ENCODE measurements at places on chromosomes 13 and 19.

DNA sequence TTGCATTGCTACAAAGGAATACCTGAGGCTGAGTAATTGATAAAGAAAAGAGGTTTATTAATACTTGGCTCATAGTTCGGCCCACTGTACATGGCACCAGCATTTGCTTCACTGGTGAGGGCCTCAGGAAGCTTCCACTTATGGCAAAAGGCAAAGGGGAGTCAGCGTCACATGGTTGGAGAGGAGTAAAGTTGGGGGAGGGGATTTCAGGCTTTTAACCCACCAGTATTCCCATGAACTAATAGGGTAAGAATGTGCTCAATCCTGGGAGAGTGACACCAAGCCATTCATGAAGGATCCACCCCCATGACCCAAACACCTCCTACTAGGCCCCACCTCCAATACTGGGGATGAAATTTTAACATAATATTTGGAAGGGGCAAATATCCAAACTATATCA, 82.5 kb upstream of the MYCBP2 start:
- DNase-seq, result no peak

DNA sequence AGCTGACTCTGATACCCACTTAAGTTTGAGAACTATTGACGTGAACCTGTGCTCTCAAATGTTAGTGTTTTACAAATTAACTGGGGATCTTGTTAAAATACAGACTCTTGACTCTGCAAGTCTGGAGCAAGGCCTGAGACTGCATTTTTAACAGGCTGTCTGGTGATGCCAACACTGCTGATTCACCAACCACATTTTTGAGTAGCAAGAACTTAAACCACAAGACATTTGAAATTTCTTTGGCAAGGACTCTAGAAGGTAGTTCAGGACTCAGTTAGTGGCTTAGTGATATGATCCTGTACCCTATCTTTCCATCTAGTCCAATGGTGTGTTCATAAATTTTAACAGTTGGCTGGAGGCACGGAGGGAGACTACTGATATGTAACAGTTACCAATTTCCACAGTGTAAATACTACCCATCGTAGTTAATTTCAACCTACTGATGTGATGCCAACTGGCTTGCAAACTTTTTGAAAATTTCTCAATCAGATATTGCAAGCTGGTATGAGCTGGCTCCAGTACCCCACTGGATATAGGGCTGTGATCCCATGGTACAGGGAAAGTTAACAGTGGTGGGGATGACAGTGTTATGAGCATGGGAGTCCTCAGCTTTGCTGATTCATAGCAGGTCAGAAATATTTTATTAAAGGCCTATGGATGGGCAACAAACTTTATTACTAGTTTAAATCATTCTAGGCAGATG, 255.1 kb downstream of the TBC1D4 start:
- DNase-seq, result no peak

GRCh38 chr19:6767357-6768235, at the start of gene SH2D3A:
TSS of gene SH2D3A (minus strand) at chr19:6767435. CDS start at chr19:6763748, 3,687 bp downstream.
- peak; percentile 98 for DNase-seq

DNA sequence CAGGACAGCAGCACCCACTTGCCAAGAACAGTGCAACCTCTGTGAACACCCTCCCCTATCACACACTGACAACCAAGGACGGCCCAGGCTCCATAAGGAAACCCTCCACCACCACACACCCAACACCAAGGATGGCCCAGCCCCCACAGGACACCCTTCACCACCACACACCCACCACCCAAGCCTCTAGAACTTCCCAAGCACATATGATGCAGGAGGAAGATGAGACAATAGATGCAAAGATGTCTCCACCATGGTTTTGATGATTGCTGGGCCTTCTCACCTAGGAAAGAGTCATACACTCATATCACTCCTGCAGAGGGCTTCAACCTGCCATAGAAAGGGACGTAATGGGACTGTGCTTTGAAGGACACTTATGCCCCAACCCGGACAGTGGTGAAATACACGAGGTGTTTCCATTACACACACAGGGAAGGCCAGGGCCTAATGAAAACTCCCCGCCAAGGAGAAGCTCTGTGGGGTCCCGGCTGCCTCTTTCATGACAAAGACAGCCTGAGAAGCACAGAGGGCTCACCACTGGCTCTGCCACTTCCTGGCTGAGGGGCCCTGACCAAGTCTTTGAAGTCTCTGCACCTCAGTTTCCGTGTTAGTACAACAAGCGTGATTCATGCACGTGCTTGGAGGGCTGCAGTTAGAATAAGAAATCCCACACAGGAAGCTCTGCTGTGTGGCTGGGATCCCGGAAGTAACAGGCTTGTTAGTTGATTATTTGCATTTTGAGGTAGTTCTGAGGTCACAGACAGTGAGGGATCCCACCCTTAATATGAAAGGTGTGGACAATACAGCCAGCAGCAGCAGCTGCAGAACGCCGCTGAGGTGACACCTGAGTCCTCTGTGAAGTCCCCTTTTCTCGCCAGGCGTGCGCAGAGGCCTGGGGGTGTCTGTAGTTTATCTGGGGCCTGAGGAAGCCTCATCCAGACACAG, 61.9 kb upstream of the ATP12A start:
- peak; percentile 34 for DNase-seq

DNA sequence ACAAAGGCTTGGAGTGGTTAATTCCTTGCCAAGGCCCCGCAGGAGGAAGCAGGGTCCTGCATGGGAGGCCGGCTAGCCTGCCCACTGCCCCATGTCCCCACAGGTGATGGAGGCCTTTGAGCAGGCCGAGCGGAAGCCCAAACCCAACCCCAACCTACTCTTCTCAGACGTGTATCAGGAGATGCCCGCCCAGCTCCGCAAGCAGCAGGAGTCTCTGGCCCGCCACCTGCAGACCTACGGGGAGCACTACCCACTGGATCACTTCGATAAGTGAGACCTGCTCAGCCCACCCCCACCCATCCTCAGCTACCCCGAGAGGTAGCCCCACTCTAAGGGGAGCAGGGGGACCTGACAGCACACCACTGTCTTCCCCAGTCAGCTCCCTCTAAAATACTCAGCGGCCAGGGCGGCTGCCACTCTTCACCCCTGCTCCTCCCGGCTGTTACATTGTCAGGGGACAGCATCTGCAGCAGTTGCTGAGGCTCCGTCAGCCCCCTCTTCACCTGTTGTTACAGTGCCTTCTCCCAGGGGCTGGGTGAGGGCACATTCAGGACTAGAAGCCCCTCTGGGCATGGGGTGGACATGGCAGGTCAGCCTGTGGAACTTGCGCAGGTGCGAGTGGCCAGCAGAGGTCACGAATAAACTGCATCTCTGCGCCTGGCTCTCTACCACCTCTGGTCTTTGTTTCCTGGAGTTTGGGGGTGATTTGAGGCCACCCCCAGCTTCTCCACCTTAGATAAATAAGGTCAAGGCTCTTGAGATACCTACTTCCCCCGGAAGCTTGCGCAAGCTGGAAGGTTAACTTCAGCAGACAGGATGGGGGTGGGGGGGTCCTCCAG, 2.6 kb downstream of the B3GNT8 start:
- no peak for DNase-seq

- DNase-seq, result no peak
These were observed 38.1 kb upstream of the RGCC start for GRCh38 chr13:41419206-41419605.

- no peak for DNase-seq
These were observed 511.7 kb downstream of the SLITRK6 start for GRCh38 chr13:85287528-85287927.

DNA sequence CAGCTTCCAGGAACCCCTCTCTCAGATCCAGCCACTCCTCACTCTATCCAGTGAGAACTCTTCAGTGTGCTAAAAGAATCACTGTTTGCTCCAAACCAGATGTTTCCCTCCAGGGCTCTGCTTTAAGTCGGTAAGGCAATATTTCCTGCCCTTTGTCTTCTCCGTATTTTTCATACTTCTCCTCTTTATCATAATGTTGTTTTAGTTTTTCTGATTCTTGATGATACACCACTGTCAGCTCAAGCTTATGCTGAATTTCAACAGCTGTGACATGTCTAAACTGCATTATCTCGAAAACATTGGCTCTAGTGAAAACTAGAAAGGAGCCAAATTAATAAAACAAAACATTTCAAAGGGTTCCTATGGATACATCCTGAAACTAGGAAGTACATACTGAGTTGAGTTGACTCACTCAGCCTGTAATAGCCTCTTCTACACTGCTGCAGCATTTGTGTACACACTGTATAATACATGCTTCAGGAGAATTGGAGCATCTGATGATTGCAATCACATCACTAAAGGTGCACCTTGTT, 39.8 kb downstream of the GPR180 start:
- DNase-seq, result no peak

GRCh38 chr13:59024434-59024833, 1139.3 kb downstream of the DIAPH3 start:
- no peak for DNase-seq

DNA sequence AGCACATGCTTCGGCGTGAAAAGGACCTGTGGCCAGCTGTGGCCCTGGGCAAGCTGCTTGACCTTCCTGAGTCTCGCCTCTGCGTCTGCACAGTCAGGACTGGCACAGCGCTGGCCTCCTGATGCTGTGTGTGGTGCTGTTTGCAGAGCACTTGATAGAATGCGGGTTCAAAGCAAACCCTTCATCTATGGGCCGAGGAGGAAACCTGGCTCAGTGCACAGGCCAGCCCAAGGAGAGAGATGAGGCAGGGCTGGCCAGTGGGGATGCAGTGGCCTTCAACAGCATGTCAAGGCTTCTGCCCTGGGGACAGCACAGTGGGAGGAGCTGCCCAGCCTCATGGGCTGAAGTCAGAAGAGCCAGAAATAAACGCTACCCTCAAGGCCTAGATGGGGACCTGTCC, 21.3 kb upstream of the VSTM2B start:
- no peak for DNase-seq

DNA sequence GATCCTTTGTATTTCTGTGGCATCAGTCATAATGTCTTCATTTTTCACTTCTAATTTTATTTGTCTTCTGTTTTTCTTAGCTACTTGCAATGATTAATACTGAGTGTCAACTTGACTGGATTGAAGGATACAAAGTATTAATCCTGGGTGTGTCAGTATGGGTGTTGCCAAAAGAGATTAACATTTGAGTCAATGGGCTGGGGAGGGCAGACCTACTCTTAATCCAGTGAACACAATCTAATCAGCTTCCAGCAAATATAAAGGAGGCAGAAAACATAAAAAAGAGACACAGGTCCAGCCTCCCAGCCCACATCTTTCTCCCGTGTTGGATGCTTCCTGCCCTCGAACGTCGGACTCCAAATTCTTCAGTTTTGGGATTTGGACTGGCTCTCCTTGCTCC, 640.9 kb upstream of the MIR17HG start:
- no peak for DNase-seq

DNA sequence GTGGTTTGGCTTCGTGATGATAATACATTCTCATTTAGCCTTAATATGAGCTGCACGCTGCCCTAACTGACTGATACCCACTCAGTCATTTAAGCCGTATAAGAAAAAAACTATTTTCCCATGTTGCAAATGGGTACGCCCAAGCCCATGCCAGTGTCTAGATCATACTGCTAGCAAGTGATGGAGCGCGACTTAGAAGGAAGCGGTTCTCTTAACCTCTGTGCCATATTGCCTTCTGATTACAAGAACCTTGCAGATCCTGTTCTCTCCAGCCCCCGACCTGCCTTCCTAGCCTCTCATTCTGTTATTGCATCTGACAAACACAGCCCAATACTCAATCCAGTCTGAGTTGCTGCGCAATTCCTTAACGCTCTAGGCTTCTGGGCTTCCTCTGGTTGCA, 603 bp downstream of the GPALPP1 start:
- DNase-seq, result no peak

DNA sequence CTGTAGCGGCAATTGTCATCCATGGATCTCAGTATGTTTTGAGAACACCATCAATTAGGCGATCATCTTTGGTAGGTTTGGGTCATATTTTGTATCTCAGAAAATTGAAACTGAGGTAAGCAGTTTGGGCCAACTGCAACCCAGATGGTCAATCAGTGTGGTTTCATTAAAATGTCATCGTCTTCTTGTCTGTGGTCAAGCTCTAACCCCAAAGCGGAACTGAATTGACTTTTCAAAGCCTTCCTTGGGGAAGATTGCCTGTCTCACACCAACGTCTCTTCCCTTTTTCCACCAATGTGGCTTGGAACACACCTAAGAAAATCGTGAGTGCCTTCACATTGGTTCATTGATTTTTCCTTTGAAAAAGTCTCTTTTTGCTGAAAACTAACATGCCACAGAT, 56.3 kb upstream of the UBAC2 start:
- DNase-seq, result no peak

DNA sequence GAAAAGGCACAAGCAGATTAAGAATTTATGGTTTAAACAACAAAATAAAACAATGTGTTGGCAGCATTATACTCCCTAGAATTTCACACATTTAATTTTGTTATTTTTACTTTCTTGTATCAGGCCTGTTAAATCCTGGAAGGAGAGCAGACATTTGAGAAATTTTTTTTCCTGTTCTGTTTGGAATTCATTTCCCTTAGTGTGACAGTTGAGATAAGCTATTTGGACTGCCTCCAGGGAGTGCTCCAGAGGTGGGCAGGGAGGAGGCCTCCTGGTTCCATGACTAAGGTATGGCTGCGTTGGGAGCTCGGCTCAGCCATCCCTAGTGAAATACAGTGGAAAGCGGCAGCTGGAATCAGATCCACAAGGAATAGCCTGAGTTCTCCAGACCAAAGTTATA, 185.7 kb downstream of the KCNRG start:
- DNase-seq, result no peak

DNA sequence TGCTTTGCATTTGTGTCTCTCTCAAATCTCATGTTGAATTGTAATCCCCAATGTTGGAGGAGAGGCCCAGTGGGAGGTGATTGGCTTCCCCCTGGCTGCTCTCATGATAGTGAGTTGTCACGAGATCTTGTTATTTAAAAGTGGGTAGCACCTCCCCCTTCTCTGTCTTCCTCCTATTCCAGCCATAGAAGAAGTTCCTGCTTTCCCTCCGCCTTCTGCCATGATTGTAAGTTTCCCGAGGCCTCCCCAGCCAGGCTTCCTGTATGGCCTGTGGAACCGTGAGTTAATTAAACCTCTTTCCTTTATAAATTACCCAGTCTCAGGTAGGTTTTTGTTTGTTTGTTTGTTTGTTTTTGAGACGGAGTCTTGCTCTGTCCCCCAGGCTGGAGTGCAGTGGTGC, 3.8 kb downstream of the LILRA4 start:
- DNase-seq, result no peak

DNA sequence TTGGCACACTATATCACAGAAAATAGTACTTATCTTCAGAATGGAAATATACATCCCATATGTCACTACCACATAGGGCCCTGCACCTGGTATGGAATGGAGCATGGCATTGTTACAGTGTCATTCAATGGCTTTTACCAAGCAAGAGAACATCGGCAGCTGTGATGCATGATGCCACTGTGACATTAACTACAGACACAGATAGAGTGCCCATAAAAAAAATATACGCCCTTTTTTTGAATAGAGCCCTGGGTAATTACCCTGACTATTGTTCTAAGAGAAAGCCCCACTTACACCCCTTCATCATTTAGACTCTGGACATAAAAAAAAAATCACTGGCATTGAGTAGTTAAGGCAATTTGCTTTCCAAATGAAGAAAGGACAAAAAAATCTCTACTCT, 320.3 kb downstream of the DNAJC15 start:
- no peak for DNase-seq
